ENCODE measurements at places on chromosomes 1 and 21.
A peak's percentile ranks its signal among the peaks of the same experiment; 100 is the strongest.

DNA sequence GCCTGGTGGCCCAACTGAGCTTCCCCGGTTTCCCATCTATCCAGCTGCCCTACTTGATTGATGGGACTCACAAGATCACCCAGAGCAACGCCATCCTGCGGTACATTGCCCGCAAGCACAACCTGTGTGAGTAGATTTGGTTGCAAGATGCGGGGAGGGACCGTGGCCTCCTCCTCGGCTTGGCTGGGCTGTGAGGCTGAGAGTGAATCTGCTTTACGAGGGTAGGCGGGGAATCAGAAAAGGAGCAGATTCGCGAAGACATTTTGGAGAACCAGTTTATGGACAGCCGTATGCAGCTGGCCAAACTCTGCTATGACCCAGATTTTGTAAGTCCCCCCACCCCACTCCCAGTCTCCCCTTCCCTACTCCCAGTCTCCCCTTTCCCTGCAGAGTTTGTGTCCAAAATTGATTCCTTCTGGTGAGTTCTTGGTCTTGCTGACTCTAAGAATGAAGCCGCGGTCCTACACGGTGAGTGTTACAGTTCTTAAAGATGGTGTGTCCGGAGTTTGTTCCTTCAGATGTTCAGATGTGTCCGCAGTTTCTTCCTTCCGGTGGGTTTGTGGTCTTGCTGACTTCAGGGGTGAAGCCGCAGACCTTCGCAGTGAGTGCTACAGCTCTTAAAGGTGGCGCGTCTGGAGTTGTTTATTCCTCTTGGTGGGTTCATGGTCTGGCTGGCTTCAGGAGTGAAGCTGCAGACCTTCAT lies 1.5 kb downstream of the GSTM2 start:
- no peak for DNase-seq

DNA sequence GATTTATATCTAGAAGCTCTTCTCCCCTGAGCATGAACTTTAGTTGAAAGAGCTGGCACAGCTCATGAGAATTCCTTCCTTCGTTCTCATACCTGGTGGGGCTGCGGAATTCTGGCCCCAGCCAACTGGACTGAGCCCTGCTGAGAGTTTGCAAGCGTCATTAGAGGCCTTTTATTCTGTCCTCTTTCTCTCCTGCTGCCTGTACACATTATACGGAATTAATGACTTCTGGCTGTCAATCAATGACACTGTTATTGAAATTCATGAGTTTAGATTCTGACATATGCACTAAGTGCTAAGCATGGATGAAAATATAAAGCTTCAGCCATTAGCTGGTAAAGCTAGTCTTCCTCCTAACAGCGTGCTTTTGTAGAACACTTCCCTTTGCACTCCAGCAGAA lies 27.5 kb downstream of the KAZN start:
- no peak for DNase-seq

GRCh38 chr1:17777330-17777729 lies 22.2 kb downstream of the ACTL8 start:
- no peak for DNase-seq

GRCh38 chr1:168617974-168618750 lies 41.8 kb downstream of the XCL1 start:
- no peak for DNase-seq

DNA sequence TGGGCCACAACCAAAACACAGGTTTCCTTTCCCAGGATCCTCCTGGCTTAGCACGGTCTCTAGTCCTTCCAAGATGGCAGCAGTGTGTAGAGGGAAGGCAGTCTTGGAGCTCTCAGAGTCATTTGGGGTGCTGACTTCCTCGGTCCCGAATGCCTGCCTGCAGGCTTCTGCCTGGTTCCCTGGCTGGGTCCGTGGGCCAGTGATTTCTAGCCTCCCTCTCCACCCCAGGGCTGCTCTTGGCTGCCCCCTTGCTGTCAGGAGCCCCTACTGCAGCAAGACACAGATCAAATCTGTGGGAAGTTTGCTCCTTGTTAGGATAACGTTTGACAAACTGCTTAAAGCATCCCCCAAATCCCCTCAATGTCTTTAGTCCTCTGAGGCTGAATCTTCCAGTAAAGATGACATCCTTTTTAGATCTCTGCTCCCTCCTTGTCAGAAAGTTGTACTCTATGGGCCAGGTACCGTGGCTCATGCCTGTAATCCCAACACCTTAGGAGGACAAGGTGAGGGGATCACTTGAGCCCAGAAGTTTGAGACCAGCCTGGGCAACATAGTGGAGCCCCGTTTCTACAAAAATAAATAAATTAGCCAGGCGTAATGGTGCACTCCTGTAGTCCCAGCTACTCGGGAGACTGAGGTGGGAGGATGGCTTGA lies 272.5 kb downstream of the RRAGC start:
- peak; percentile 49 for DNase-seq

DNA sequence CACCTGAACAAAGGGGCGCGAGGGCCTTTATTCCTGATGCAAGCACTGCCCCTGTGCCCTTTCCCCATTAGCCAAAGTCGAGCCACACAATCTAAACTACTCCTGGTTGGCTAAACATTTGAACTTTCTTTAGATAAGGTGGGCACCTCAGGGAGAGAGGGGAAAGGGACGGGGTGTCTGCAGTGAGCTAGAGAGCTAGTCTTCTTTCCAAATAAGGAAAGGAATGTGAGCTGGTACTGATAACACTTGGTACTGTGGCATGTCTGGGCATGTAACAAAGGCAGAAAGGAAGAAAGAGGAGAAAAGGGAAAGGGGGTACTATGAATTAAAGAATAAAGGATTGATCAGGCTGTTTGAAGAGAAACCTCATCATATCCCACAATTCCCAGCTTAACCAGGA lies 62.8 kb downstream of the OVGP1 start:
- no peak for DNase-seq

DNA sequence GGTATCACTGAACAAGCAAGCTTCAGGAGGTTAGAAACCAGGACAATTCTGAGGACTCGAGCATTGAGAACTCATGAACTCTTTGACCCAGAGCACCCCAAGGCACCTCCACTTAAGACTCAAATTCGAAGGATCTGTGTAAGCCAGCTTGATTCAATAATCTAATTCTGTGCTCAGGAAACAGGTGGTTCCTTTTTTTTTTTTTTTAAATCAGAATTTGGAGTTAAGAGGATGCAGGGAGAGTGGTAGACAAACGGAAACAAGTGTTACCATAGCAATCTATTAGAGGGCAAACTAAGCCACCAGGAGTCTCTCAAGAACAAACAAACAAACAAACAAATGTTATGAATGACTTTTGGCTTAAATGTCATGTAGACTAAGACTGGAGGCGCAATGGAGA lies 53.8 kb upstream of the DPH5 start:
- DNase-seq, result no peak

DNA sequence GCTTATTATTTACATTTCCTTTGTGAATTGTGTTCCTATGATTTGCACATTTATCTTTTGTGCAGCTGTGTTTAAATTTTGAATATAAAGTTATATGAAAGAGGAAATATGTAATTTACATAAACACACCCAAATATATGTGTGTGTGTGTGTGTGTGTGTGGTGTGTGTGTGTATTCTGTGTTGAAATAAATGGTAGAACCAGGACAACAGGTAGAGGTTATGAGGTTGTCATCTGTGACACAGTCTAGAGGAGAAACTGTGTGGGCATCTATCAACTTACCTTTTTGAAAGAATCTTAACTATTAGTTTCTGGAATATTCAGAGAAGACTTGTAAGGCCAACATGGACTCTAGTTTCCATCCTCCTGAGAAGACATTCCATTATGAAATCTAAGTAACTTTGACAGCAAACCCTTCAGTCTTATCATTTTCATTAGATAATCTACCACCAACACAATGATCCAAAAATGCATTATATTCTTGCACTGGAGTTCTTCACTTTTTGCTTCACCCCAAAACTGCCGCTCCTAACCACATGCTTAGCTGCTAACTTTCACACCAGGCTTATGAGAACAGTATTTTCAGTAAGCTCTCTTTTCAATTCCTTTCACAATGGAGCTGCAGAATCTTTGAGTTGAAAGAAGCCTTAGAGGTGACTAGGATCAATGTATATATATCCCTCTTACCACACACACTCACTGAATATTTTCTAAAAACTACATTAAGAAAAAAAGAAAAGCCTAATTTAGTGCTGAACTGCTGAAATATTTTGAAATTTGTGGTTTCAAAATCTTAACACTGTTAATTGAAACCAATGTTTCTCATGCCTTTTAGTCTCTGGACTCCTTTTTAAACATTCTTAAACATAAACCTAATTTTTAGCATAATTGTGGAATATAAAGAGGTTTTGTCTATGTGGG lies 21.8 kb downstream of the PTPRC start:
- no peak for DNase-seq
